ENCODE measurements at places on chromosomes 7 and 10.
A peak's percentile ranks its signal among the peaks of the same experiment; 100 is the strongest.

DNA sequence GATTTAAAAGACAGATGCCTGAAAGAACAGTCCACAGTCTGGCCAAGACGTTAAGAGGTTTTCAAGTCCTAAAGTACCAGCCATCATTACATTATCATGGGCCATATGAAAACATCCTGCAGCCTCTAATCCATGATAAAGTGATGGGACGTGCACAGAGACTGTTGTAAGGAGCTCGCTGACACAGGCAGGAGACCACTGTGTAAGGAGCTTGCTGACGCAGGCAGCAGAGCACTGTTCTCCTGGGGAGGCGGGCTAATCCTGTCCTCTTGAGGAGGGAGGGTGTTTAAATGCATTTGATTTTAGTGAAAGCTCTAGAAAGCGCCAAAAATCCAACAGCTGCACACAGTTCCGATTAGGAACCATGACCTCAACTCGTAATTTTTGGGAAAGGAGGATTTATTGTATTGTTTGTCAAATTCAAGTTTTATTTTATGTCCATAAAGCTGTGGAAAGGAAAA is 16.9 kb downstream of the SVIL start:
- DNase-seq, result no peak

GRCh38 chr7:17846935-17847334 is 93.4 kb downstream of the SNX13 start:
- DNase-seq, result no peak

DNA sequence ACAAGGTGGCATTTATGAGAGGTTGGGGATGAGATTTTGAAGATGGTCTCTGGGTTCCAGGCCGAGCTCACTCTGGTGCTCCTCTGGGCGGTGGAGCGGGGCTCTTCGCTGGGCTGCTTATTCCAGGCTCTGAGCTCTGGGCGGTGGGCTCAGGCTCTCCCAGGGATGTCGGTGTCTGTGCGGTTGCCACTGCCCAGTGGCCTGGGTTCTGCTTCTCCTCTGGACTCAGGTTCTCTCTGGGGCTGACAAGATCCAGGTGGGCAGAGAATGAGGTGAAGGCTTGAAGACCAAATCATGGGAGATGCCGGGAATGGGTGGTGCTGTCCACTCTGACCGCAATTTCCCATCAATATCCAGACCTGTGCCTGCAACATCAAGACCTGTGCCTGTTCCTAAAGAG is 40.6 kb downstream of the RBAK start:
- no peak for DNase-seq

DNA sequence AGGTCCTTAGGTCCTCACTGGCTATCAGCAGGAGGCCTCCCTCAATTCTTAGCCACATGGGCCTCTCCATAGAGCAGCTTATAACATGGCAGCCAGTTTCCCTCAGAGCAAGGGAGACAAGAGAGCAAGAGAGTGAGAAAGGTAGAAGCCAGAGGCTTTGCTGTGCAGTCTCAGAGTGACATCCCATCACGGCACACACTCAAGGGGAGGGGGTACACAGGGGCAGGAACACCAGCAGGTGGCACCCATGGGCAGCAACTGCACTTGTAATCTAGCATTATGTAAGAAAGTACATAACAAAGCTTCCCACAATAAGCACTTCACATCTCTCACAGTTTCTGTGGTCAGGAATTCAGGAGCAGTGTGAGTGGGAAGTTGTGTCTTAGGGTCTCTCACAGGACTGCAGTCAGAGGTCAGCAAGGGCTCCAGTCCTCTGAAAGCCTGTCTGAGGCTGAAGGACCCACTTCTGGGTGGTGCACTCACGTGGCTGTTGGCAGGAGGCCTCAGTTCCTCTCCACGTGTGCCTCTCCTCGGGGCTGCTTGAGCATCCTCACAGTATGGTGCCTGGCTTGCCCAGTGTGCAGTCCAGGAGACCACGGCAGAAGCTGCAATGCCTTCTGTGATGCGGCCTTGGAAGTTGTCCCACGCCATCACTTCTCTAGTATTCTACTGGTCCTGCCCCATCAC is 159.4 kb downstream of the OAT start:
- DNase-seq, result peak; percentile 2

GRCh38 chr10:121713486-121713885 is 115.2 kb upstream of the FGFR2 start:
- DNase-seq, result no peak

GRCh38 chr10:49212076-49212475 is 23.9 kb upstream of the TMEM273 start:
- DNase-seq, result no peak

GRCh38 chr10:36636879-36637278 is 488.5 kb upstream of the ANKRD30A start:
- DNase-seq, result no peak

DNA sequence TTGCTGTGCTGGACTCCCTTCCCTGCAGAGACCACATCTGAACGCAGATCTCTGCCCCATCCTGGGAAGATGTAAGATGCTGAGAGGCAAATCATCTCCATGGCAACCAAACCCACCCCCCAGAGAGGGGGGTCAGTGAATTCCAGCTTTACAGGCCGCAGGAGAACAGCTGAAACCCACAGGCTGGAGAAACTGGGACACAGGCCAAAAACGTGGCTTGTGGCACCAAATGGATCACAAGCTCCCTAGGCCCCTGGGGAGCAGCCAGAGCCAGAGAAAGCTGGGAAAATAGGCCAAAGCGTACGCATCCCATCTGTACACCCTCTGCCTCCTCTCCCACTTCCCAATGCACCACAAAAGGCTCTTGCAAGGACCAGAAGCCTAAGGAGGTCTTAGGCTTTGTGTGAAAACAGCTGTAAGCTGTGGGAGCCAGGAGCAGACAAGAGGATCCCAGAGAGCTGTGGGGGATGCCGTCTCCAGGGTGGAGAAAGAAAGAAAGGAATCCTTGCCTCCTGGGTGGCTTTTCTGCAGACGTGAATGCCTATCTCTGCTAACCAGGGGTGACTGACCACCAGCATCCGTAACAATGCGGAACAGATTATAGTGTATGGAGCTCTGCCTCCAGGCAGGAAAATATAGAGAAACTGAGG is 59.5 kb downstream of the TMEM130 start:
- no peak for DNase-seq

- DNase-seq, result no peak
Observed at GRCh38 chr7:132311733-132312132, 264.5 kb downstream of the PLXNA4 start.

- peak; percentile 97 for DNase-seq
Observed at GRCh38 chr7:94274828-94275227, 119.9 kb upstream of the COL1A2 start.

GRCh38 chr10:30413996-30414576 is 19.9 kb upstream of the MAP3K8 start:
- DNase-seq, result peak; percentile 64

GRCh38 chr10:3486346-3487065 is 298.5 kb downstream of the KLF6 start:
- DNase-seq, result peak; percentile 86

GRCh38 chr7:108266491-108266890 is 136.3 kb upstream of the LAMB4 start:
- DNase-seq, result no peak

DNA sequence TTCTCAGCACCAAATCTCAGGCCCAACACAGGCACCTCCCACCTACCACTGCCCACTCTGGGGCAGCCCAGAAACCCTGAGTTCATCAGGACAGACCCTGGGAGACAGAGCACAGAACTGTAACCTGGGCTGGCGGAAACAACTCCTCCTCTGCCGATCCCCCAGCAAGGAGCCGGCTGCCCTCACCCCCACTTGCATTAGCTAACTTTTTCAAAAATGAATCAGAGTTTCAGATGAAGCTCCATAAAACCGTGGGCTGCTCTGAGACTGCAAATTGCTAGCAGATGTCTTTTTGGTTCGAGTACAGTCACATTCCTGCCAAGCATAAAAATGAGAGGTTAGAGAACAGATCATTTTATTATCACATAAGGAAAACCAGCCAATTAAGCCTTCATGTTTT is 93.4 kb upstream of the PARD3 start:
- no peak for DNase-seq

DNA sequence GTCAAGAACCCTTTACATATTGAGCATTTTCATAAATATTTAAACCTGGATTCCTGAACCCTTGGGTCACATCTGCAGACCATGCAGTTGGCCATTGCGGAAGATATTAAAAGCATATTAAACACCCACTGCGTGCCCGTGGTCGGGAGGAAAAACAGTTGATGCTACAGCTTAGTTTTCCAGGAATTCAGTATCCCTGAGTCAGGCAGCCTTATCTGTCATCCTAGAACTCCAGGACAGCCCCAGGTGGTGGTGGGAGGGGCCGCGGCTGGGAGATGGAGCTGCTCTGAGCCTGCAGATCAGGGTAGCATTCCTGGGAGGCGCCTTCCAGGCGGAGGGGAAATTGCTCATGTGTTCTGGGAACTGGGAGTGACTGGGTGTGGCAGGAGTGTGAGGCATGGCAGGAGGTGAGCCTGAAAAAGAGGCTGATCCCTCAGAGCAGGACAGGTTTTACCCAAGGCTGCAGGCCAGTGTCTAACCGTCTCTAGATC is 222.9 kb upstream of the SH2B2 start:
- DNase-seq, result peak; percentile 46

DNA sequence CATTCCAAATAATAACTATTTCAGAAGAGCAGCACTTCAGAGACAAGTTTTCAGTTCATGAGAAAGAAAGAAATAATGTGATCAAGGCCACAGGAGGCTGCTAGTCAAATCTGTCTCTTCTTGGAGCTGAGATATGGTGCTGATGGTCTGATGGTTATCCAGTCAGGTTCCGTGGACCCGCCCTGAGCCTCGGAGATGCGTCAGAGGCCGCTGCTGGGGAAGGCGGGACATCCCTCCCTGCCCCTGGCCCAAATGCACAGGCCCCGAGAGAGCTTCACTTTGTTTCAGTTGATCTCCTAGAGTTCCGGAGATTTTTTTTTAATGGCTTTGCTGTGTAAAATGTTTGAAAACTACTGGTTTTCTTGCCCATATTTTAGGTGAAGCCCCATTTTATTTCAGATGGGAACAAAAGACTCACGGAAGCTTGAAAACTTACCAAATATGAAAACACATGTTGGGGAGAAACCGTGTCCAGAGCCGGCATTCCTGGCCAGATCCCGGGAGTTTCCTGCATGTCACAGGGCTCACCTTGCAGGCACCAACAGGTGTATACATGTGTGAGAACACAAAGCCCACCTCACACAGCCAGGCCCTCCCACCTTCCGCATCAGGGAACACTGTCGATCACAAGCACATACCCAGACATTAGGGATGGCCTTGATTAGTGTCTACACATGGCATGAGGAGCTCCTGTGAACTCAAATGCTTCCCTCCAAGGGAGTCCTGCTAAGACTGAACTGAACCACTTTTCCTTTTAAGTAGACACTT is 499.0 kb downstream of the TCERG1L start:
- DNase-seq, result no peak

DNA sequence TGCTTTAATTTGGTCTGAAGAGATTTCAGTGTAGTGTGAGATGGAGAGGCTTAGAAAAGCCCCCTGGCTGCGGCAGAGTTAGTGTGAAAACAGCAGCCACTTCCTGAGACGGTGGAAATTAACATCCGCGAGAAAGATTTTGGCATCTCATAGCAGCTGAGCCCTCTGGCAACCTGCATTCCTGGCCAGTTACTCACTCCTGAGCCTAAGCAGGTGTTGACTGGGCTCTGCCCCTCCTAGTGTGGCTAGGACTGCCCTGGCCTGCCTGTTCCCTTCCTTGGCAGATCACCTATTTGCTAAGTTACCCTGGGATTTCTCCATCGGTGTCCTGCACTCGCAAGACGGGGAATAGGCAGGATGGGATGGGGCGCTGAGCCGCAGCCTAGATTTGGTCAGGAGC is 57.6 kb upstream of the LMTK2 start:
- DNase-seq, result peak; percentile 80

DNA sequence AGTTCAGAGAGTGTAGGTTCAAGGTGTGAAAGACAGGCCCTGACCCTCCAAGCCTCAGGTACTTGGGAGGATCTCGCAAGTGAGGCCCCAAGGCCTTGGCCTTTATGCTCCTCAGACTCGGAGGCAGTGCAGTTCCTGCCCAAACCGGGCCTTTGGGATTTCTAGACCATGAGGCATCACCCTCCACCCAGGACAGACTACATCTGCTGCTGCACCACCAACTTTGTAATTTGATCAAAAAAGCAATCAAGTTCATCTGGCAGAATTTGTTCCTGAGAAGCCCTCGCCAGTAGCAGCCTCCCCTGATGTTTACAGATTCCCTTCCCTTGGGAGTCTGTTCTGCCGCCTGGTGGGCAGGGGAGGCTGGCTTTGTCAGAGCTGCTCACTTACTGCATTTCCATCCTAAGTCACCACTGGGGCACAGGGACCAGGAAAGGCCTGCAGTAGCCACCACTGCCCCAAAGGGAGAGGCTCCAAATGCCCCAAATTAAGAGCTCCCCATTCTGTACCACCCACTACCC is 2.1 kb downstream of the CAMK2G start:
- DNase-seq, result no peak

GRCh38 chr7:150402671-150403321 is 23.7 kb downstream of the ZNF775 start:
- DNase-seq, result peak; percentile 26

GRCh38 chr7:44338600-44338999 is 13.2 kb upstream of the CAMK2B start:
- no peak for DNase-seq

GRCh38 chr7:135390829-135391228 is 119.1 kb downstream of the CNOT4 start:
- DNase-seq, result no peak

DNA sequence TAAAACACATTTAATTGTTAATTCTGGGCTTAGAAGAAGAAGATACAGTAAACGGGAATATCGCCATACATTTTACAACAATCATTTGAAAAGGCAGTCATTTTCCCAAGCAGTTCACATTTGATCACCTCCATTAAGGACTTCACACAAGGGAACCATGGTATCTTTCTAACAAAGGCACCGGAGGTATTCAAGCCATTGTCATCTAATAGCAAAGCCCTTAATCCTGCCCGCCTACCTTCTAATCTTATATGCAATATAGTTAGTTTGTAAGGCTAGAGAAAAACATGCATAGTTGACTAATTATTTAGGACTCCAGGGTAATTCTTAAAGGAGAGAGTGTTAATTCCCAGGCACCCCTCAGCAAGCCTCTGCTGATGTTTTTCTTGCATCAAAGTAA is 83.1 kb downstream of the MRPL32 start:
- DNase-seq, result no peak

- DNase-seq, result peak; percentile 81
Observed at GRCh38 chr7:29921404-29922010, 68.1 kb downstream of the SCRN1 start.

DNA sequence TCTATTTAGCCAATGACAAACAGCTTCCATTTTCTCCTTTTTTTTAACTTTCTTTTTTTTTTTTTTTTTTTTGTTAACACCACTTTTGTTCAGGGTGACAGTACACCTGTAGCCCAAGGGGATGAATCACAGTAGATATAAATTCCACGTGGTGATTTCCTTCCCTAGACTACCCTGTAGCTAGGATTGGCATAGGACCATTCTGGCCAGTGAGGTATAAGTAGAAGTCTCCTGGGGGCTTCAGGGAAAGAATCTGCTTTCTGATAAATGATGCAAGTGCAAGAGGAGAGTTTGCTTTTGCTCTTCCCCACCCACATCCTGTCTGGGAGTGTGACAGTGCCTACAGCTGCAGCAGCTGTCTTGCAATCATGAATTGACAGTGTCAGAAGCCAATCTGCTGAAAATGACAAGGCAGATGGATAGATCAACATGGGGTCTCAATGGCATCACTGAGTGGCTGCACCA is 63.2 kb upstream of the TOMM7 start:
- no peak for DNase-seq
